Mammary epithelial cell (primary cell): ENCODE measurements at places on chromosomes 2 and 18. TPM values are rescaled to one million over a fixed set of nuclear protein-coding genes. Genes with fewer than 3 reads are reported as not detected.

AQP12B gene
- not detected for polyA plus RNA-seq

LRATD1 gene
- 4.6 TPM for polyA plus RNA-seq

COBLL1 gene
- 10.0 TPM for polyA plus RNA-seq

MAP3K2 gene
- 7.8 TPM for polyA plus RNA-seq

IL1A gene
- polyA plus RNA-seq = 26.3 TPM
